ENCODE measurements at places on chromosomes 5 and 9. TPM values are rescaled to one million over a fixed set of nuclear protein-coding genes. Genes with fewer than 3 reads are reported as not detected.

DNA sequence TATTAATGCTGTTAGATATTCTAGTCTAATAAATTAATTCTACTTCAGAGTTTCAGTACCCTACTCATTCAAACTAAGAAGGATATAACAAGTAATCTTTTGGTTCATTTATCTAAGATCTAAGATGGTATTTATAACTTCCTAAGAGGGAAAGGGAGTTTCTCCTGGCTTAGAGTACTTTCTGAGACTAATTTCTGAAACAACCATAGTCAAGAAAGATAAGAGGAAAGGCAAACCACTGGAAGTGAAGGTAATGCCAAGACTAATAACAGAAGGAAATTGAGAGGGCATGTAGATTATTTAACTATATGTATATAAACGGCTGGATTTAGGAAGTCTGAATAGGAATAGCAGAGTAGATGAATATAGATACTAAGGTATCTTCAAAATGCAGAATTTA, 112.4 kb upstream of the ACOT12 start:
- no peak for DNase-seq

DNA sequence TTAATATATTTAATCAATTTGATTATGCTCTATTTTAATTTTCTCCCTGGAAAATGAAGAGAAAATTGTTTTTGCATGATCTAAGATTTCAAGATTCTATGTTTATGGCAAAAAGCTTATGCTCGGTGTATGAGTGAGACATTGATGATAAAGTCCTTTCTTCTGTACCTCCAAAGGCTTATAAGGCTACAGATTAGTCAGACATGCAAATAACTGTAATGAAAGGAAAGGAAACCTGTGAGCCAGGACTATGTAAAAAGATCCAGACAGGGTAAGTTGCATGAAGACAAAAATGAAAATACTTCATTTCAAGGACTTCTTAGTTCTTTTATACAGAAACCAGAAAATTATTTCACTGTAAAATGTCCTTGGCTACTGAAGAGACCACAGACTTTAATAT, 52.2 kb upstream of the EDIL3 start:
- DNase-seq, result no peak

DNA sequence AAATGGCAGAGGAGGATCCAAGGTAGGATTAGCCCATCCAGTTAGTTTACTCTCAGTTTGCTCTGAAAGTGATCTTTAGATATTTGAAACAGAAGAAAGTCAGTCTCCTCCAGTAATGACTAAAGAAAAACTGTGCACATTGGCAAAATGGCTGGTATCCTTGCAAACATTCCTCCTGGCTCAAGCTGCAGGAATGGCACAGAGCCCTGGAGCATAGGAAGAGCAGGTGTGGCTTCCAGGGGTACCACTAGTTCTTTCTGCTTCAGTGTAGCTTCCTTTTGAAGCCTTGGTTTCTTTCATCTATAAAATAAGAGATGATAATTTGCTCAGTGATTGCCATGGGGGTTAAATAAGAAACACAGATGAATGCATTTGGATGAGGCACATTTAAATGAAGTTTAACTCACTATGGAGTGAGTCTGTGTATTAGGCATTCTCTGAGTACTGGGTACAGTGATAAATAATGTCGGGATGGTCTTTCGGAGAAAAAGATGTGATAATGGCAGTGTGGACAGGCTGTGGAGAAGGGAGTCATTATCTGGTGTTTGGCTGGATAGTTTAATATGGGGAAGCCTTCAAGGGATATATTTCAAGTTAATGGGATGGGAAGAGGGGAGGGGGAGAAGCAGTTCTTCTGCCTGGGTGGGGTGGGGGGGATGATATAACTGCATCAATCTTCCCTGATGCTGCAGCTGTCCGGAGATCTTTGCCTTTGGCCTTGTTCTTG, 217.3 kb upstream of the KLF4 start:
- DNase-seq, result no peak

DNA sequence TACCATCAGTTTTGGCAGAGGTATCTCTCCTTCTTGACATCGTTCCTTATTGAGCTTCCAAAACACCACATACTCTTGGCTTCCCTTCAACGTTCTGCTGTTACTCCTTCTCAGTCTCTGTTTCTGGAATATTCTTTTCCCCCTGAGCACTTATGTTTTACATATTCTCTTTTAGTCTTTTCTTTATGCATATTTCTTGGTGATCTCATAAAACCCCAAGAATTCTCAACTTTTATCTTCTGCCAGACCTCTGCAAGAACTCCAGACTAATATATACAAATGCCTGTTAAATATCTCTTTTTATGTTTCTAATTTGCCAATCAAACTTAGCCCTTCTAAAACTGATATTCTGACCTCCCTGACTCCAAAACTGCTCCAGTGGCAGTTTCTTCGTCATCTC, 453.4 kb upstream of the CTNND2 start:
- no peak for DNase-seq

GRCh38 chr5:32323741-32324140, 11.0 kb upstream of the MTMR12 start:
- no peak for DNase-seq

DNA sequence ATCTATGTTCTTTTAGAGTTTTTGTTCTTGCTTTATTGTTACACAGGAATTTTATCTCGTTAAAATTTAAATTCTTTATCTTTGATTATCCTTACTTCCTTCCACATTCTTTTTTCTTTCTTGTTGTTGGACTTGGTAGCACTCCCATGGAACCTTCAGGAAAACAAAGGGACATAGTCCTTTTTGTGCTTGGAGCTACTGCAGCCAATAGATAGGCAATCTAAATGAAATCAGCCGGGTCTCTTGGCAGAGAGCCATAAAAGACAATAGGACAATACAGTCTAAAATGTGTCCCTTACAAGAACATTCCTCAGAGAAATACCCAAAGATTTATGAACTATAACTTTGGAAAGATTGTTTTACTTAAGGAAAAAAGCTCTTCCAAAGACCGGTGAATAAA, 548.1 kb upstream of the C9orf72 start:
- DNase-seq, result no peak

- no peak for DNase-seq
Observed at GRCh38 chr9:28866951-28867350, 1293.7 kb upstream of the C9orf72 start.

The ADGRD2 gene
- total RNA-seq, result not detected

DNA sequence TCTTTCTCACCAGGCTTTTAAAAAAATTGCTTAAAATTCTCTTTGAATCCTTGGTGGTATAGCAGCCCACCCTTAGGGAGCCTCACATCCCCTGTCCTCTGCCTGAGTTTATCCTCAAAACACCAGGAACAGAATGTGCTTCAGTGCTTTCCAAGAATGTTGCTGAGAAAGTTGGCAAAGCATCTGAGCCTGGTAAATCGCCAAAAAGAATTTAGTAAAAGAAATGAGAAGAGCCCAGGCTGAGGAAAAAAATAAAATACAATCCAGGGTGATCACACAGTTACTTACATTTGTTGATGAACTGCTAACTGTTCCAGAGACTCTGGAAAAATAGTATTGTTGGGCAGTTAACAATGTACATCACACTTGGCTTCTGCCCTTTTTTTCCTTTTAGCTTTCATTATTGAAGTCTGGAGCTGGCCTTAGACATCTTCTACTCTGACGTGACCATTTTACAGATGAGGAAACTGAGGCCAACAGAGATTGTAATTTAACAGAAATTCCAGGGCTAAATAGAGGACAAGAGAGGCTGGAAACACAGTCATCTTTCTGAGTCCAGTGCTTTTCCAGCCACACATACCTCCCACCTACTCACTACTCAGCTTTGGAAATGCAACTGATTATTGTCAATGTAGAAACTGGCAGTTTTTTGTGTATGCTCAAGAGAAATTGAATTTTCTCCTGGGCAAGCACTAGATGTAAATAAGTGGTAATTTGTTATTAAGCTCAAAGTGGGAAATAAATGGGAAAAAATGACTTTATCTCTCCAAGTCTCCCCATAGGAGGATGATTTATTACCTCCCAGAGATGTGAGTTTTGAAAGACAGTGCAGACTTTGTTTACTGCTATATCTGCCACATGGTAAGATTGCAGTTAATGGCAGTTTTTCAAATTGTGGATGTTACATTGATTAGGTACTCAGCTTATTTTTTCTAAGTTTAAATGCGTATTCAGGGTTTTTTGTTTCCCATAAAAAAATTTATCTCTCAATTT, 86.7 kb upstream of the ALDH1A1 start:
- peak; percentile 5 for DNase-seq

DNA sequence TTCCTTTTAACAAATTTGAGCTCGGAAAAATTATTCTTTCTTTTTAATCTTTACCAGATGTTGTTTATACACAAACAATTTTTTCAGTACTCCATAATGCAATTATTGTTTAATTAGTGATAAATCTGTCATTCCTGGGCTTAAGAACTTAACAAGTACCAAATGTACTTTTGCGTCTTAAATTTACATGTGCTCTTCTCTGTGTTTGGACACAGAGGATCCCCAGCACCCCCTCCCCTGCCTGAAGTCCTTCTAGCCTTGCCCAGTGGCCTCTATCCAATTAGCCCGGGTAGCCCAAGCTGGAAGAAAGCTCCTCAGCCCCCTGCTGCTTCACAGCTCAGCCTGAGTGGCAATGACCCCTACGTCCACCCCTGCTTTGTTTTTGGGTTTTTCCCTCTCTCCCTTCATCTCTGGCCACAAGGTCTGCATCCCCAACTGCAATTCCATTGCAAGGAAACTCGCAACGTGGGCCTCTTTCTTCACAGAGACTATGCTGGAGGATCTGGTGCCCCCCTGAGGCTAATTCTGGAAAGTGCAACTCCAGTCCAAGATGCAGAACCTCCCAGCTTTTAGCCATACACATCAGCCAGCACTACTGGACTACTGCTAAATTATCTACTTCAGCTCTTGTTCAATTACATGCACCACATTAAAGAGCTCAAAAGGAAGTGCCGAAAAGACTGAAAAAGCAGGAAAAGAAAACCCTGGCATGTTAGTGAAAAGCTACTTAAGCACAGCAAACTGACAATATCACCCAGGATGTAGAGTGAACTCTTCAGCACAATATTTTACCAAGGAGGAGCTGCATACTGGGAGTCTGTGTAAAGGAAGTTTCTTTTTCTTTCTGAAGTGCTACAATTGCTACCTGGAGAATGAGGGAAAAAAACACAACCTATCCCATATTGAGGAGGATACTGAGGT, 186.2 kb downstream of the FANCC start:
- DNase-seq, result peak; percentile 75

The IFNK gene
- total RNA-seq, result not detected

GRCh38 chr9:37905131-37905505, 1.2 kb upstream of the SLC25A51 start:
- DNase-seq, result no peak

DNA sequence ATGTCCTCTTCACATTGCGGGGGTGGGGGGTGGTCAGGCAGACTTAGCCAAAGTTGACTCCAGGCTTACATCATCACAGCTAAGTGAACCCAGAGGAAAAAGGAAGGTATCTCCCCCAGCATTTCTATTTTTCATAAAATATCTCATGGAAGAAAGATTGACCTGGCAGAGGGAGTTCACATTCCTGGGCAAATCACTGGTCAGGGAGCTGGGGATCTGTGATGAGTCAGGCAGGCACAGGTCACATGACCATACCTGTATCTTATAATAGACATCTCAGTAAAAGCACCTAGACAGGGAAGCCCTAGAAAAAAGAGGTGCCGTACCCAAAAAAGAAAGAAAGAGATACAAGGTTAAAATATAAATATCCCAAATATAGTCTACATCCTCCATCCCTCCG, 57.3 kb upstream of the WWC1 start:
- no peak for DNase-seq

- no peak for DNase-seq
Observed at GRCh38 chr5:151695464-151695863, 8.7 kb upstream of the SPARC start.

- no peak for DNase-seq
Observed at GRCh38 chr9:88807426-88807825, 183.8 kb upstream of the S1PR3 start.

GRCh38 chr5:31638345-31638744, 586 bp upstream of the PDZD2 start:
- DNase-seq, result no peak

The ITK gene
- total RNA-seq, result not detected

The SPINK7 gene
- total RNA-seq, result not detected

Data from frontal cortex (tissue), 4 donors.